ENCODE measurements at places on chromosomes 3 and 15.

DNA sequence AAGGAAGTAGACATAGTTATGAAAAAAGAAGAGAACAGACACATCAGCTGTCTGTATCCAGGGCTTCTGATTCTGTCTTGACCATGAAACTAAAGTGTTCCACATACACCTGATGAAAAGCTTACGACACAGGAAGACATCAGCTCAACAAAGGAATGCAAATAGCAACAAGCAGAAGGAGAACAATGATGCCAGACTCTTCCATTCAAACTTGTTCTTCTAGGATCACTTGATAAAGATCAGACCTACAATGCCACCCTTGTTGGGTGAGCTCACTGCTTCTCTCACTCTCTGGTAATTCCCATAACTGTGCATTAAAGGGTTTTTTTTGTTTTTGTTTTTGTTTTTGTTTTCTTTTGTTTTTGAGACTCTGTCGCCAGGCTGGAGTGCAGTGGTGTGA, 49.7 kb downstream of the GATM start:
- DNase-seq = no peak

DNA sequence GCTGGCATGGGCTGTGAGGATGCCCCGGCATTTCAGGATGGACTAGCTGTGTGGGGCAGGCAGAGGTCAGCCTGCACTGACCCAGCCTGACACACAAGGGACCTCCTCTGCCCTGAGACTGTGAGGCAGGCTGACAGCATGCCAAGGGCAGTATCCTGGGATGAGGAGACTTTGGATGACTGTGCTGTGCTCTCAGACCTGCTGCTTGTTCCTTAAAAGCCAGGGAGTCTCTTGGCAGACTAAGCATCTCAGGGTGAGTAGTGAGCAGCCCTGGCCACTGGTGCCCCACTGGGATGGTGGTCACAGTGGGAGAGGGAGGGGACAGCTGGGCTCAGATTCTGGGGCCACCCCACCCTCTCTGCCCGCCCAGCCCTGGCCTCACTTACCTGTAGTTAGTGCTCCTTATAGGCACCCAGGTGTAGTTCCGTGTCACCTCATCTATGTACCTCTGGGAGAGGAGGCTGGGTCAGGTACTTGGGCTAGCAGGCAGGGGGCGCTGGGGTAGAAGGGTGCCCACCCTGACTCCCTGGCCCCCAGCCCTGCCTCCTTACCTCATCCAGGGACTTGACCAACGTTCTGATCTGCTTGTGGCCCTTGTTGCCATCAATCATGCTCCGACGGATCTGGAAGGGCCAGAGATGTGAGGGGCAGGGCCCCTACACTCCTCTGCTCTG, 16.1 kb upstream of the TMEM115 start:
- DNase-seq = no peak

GRCh38 chr3:154921351-154921750, 158.8 kb upstream of the MME start:
- no peak for DNase-seq

GRCh38 chr15:71189718-71190117, 74.4 kb downstream of the THSD4 start:
- DNase-seq = no peak

- DNase-seq = no peak
Measured at GRCh38 chr3:19348941-19349564, 200.7 kb downstream of the KCNH8 start.

- DNase-seq = no peak
Measured at GRCh38 chr3:160169139-160169976, 55.9 kb upstream of the C3orf80 start.

DNA sequence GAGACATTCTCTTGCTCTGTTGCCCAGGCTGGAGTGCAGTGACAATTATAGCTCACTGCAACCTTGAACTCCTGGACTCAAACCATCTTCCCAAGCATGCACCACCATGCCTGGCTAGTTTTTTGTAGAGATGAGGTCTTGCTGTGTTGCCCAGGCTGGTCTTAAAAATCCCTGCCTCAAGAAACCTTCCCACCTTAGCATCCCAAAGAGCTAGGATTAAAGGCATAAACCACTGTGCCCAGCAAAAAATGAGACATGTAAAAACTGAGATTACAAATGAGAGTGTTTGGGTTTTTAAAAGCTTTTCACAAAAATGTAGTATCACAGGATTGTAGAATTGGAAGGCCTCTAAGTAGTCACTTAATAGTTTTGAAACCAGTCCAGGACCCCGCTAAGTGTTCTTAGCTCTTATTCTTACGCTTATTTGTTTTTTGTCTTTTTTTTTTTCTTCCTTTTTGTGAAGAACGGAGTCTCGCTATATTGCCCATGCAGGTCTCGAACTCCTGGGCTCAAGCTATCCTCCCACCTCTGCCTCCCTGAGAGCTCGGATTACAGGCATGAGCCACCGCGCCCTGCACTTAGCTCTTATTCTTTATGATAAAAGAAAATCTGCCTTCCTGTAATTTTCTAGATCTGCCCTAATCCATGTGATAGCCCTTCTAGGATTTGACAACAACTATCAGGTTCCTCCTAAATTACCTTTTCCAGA, 31.5 kb downstream of the KLHL18 start:
- DNase-seq = no peak

GRCh38 chr3:152253514-152253913, 15.2 kb upstream of the MBNL1 start:
- DNase-seq = no peak

- no peak for DNase-seq
Measured at GRCh38 chr15:44782516-44782915, 46.2 kb downstream of the TRIM69 start.

GRCh38 chr15:34059476-34059875, 20.5 kb upstream of the AVEN start:
- DNase-seq = no peak

- DNase-seq = no peak
Measured at GRCh38 chr3:107106316-107106715, 270.9 kb upstream of the CCDC54 start.

DNA sequence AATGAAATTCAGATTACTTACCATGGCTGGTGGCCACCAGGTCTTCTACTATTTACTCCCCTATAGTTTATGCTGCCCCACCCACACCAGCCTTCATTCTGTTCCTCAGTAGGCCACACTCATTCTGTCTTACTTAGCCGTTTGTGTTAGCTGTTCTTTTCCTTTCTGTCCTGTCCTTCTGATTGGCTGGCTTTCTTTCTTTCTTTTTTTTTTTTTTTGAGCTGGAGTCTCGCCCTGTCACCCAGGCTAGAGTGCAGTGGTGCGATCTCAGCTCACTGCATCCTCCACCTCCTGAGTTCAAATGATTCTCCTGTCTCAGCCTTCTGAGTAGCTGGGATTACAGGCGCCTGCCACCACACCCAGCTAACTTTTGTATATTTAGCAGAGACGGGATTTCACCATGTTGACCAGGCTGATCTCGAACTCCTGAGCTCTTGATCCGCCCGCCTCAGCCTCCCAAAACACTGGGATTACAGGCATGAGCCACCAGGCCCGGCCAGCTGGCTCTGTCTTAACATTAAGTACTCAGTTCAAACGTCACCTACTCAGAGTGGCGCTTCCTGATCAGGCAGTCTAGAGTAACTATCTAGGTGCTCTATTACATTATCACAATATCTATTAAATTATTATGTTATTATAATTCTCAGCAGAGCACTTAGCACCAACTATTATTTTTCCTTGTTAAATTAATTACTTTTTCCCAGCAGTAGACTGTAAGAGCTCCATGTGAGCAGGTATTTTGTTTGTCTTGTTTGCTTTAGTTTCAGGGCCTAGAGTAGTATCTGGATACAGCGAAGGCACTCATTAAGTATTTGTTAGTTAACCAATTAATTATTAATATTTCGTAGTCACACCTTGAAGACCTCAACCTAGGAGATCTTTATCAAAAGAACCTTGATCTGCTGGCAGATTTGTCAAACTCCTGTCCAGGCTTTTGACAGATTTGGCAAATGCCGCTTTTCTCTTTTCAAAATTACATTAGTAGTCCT, 6.4 kb downstream of the CMSS1 start:
- no peak for DNase-seq

DNA sequence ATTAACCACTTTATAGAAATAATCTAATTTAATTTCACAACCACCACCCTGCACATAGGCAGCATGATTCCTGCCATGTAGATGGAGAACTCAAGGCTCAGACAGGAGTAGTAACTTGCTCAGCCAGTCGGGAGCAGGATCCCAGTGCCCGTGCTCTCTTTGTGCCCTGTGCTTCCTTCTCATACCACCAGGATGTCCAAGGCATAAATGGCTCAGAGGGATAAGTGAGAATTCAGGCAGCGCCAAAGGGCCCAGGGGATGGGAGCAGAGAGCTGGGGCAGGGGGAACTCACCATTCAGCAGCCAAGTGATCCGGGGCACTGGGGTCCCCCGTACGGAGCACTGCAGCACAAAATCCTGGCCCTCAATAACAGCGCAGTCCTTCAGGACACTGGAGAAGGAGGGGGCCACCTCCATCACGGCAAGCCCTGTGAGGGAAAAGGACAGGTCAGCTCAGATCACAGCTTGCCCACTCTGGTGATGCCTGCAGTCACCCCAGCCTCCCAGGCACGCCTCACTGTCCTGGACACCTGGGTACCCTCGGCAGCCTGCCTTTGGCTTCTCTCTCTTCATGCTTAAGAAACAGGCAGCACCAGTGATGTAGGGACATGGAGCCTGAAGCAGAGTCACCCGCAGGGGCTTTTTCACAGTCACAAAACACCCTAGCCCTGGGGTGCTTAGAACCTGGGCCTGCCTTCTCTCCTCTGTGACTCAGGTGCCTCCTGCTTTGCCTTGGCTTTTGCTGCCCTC, 141.0 kb upstream of the HACD2 start:
- DNase-seq = no peak

DNA sequence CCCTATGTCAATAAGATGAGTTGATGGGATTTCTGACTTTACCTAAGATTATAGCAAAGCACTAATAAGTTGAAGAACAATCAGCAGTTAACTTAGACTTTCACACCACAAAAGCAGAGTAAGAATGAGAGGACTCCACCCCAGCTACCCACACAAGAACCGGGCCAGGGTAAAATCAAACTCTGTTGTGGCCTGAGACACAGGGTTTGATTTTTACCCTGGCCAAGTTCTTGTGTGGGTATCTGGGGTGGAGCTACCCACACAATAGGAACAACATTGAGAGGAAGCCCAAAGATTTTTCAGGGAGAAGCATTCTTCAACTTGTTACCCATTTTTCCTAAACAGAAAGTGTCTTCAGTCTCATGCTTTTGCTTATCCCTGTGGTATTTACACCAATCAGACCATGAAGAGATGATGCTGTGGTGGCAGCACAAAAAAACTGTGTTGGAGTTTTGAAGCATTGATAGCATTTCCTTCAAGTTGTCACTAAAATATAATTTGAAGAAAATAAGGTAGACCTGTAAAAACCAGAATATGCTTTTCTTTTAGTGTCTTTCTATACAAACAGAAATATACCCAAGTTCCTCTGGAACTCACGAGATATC, 25.6 kb downstream of the CPOX start:
- no peak for DNase-seq

DNA sequence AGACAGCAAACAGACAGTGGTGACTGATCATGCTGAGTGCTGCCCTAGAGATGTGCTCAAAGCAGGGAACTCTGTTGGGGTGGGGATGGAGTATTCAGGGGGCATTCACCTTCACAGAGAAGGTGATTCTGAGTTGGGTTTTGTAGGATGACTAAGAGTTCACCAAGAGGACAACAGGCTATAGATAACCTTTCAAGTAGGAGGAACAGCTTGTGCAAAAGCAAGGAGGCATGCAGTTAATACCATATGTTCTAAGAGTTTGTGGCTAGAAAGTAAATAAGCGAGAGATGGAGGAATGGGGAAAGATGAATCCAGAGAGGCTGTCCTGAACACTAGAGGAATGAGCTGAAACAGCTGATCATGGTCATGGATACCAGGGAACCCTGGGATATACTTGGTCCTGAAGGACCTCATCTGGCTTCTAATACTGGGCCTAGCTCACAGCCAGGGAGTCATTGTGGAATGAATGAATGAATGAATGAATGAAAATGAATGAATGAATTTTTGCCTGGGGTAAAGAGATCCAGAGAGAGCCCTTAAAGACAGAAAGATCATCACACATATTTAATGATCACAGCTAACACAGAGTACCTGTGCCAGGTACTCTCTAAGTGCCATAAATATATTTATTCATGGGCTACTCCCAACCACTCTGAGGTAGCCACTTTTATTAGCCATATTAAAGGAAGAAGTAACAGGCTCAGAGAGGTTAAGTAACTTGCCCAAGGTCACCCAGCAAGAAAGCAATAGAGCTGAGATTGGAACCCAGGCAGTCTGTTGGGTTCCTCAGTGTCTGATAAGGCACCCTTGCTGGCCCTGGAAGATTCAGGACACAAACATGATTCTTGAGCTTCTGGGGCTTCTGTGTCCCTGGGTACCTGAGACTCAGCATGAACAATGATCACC, 22.0 kb downstream of the SMAD6 start:
- DNase-seq = no peak

- DNase-seq = no peak
Measured at GRCh38 chr15:52480990-52481389, 47.7 kb downstream of the MYO5A start.

GRCh38 chr15:74793135-74794028, 11.5 kb downstream of the CSK start:
- peak; percentile 63 for DNase-seq

DNA sequence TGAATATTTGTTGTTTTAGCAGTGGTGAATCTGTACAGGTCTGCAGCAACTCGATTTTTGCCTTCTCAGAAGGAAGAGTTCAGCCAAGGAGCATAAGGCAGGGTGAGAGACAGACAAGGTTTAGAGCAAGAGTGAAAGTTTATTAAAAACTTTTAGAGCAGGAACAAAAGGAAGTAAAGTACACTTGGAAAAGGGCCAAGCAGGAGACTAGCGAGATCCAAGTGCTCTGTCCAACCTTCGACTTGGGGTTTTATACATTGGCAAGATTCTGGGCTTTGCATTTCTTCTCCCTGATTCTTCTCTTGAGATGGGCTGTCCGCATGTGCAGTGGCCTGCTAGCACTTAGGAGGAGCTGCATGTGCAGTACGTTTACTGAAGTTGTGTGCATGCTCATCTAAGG, 46.7 kb upstream of the AADACL2 start:
- DNase-seq = no peak

DNA sequence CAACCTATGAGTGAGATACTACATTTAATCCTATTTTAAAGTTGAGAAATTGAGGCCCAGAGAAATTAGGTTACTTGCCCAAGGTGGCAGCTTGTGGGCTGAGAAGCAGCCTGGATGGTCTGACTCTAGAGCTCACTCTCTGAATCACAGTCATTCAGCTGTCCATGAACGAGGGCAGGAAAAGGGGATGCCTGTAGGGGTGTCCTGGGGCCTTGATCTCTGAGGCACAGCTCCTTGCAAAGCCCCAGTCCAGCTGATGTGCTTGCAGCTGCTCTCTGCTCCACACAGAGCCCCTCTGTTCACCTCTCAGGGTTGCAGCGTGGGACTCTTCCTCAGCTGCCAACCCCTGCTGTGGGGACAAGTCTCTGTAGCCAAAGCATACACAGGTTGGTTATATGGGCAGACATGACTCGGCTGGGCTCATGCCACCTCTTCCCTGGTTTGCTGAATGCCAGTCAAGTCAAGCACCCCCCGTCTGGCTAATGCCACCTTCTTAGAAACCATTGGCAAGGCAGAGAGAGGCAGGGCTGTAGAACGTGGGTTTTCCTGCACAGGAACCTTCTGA, 56.8 kb downstream of the GASK1A start:
- no peak for DNase-seq

GRCh38 chr3:52498137-52499054, 3.3 kb downstream of the STAB1 start:
- no peak for DNase-seq
